ENCODE measurements at places on chromosomes 6 and 20. TPM values are rescaled to one million over a fixed set of nuclear protein-coding genes. Genes with fewer than 3 reads are reported as not detected.

Gene FOXO3
- total RNA-seq = 43.3 TPM

Gene FAM162B
- 1.8 TPM for total RNA-seq

Gene CD93
- 0.05 TPM for total RNA-seq

Gene CNR1
- 3.5 TPM for total RNA-seq

Gene TCF21
- 1.3 TPM for total RNA-seq

Gene MROH8
- 4.8 TPM for total RNA-seq

Gene ANKS1A
- total RNA-seq = 28.0 TPM

Gene SIRPD
- total RNA-seq = not detected

Gene TRIM15
- 1.4 TPM for total RNA-seq

Gene PPP1R3G
- total RNA-seq = 0.45 TPM

Gene PBOV1
- total RNA-seq = not detected

Gene OXT
- 1.2 TPM for total RNA-seq

Gene PSORS1C2
- not detected for total RNA-seq

Gene CLPSL1
- total RNA-seq = not detected

Gene CD24
- 1,512 TPM for total RNA-seq

Gene THBD
- 1.5 TPM for total RNA-seq

Gene RUNX2
- 6.0 TPM for total RNA-seq

Gene HNF4A
- total RNA-seq = 19.9 TPM

Gene OTOR
- not detected for total RNA-seq

Gene OR2H1
- total RNA-seq = not detected

Gene ZSCAN23
- 11.2 TPM for total RNA-seq

Gene AVP
- not detected for total RNA-seq

Gene QRSL1
- 19.8 TPM for total RNA-seq

Gene FLRT3
- total RNA-seq = 75.7 TPM

Gene GSTA5
- not detected for total RNA-seq

Gene GNL1
- 59.3 TPM for total RNA-seq

Gene SLCO4A1
- total RNA-seq = 5.3 TPM

Gene RAET1L
- total RNA-seq = not detected

Gene NRSN2
- total RNA-seq = 43.0 TPM

Gene SLC22A7
- 0.12 TPM for total RNA-seq
